Neural crest cell (in vitro differentiated cells): ENCODE measurements at places on chromosomes 16 and 17. TPM values are rescaled to one million over a fixed set of nuclear protein-coding genes. Genes with fewer than 3 reads are reported as not detected.

The STARD3 gene
- 60.6 and 64.8 TPM in 2 replicates for total RNA-seq

The NCBP3 gene
- total RNA-seq: 61.5 and 65.6 TPM in 2 replicates

The NOMO2 gene
- total RNA-seq: 84.7 and 86.7 TPM in 2 replicates

The TMEM220 gene
- 5.0 and 5.1 TPM in 2 replicates for total RNA-seq

The NPIPB13 gene
- total RNA-seq: 11.2 and 15.4 TPM in 2 replicates

The LRRC37A gene
- 2.9 and 3.6 TPM in 2 replicates for total RNA-seq

The MFSD11 gene
- total RNA-seq: 29.6 and 31.6 TPM in 2 replicates

The EMP2 gene
- 23.4 and 28.1 TPM in 2 replicates for total RNA-seq

The TP53TG3D gene
- total RNA-seq: not detected in 2 replicates

The KRT9 gene
- not detected in 2 replicates for total RNA-seq

The SPATA32 gene
- 0.23 and 0.25 TPM in 2 replicates for total RNA-seq

The NFAT5 gene
- total RNA-seq: 25.6 and 28.8 TPM in 2 replicates

The CD19 gene
- total RNA-seq: not detected in 2 replicates

The TMEM204 gene
- 0.98 and 1.3 TPM in 2 replicates for total RNA-seq

The MAF gene
- total RNA-seq: 4.1 TPM in 2 replicates

The ODF4 gene
- not detected in 2 replicates for total RNA-seq

The MYO15B gene
- 23.3 and 23.7 TPM in 2 replicates for total RNA-seq

The SLC35G6 gene
- not detected in 2 replicates for total RNA-seq

The TMEM100 gene
- 0.23 and 0.54 TPM in 2 replicates for total RNA-seq
